ENCODE measurements at places on chromosomes 5 and 9. TPM values are rescaled to one million over a fixed set of nuclear protein-coding genes. Genes with fewer than 3 reads are reported as not detected.
A peak's percentile ranks its signal among the peaks of the same experiment; 100 is the strongest.

DNA sequence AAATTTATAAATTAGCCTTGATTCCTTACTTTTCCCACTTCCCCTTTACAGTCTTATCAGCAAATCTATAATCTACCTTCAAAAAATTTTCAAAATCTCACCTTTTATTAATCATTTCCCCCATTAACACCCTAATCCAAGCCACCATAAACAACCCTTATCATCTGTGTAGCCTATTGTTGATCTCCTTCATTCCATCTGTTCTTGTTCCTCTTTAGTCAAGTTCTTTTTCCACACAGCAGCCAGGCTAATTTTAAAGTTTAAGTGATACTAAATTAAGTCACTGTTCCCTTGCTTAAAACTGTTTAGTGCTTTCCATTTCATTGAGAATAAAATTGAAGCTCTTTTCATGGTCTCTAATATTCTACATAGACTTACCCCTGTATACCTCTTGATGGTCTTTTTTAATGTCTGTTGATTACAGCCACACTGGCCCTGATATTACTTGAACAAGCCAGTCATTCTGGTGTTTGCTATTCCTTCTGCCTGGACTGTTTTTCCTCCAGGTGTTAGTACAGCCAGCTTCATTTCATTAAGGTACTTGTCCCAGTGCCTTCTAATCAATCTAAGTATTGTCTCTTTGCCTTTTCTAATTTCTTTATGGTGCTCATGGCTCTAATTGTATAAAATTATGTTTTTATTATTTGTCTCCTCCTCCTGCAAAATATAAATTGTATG lies 31.1 kb downstream of the GPR151 start:
- H3K36me3 ChIP-seq = peaks cover 14% of the 10 kb centered on the region
- H3K4me1 ChIP-seq = no peaks in the 10 kb centered on the region
- H3K27ac ChIP-seq = no peak overlapping the region
- no peak for DNase-seq

Gene SLC28A3
- polyA plus RNA-seq = not detected

Gene TRPM3
- not detected for polyA plus RNA-seq

- no peaks in the 10 kb centered on the region for H3K27me3 ChIP-seq
- no peaks in the 10 kb centered on the region for H3K36me3 ChIP-seq
- H3K27ac ChIP-seq = peak overlapping the region; percentile 3
These were observed 17.1 kb downstream of the FCN2 start for GRCh38 chr9:134897584-134898170.

Gene LHX6
- 2.1 TPM for polyA plus RNA-seq

DNA sequence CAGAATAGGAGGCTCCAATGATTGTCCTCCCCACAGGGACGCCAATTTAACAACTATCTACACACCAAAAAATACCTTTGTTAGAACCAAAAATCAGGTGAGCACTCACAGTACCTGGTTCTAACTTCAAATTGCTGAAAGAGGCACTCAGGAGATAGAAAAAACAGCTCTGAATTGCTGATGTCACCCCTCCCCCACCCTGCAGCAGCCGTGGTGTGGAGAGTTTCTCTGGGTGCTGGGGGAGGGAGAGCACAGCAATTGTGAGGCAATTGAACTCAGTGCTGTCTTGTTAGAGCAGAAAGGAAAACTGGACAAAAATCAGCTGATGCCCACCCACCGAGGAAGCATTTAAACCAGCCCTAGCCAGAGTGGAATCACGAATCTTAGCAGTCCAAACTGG lies 41.8 kb downstream of the TNFSF8 start:
- H3K4me1 ChIP-seq = no peaks in the 10 kb centered on the region
- DNase-seq = no peak
- no peaks in the 10 kb centered on the region for H3K36me3 ChIP-seq
- no peak overlapping the region for H3K27ac ChIP-seq
- H3K4me3 ChIP-seq = no peak overlapping the region

- H3K4me3 ChIP-seq = no peak overlapping the region
- H3K27me3 ChIP-seq = peaks cover 44% of the 10 kb centered on the region
- peak; percentile 54 for DNase-seq
These were observed 106.2 kb upstream of the LMX1B start for GRCh38 chr9:126507318-126508109.

Gene GPR150
- not detected for polyA plus RNA-seq

DNA sequence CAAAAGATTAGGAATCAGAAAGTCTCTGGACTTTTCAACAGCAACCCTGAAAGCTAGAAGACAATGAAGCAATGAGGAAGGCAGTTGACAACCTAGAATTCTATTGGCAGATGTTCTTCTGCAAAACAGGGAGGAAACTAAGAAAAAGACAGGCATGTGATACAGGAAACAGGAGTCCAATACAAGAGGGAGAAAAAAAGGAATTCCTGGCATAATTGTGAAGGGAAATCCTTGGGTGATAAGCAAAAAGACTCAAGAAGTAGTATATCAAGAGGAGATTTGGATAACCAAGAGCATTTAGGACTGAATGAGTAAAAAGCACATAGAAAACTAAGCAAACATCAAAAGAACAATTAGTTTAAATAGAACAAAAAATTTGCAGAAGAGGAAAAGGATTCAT lies 58.6 kb downstream of the LPAR1 start:
- no peak overlapping the region for H3K27ac ChIP-seq
- no peak overlapping the region for H3K4me3 ChIP-seq
- H3K36me3 ChIP-seq = no peaks in the 10 kb centered on the region
- no peak for DNase-seq
- no peaks in the 10 kb centered on the region for H3K27me3 ChIP-seq
- H3K4me1 ChIP-seq = peaks cover 7% of the 10 kb centered on the region

Gene PLAC8L1
- not detected for polyA plus RNA-seq

Gene CCNB1
- 13.2 TPM for polyA plus RNA-seq

- no peak for DNase-seq
- no peak overlapping the region for H3K27ac ChIP-seq
- no peaks in the 10 kb centered on the region for H3K36me3 ChIP-seq
- H3K4me1 ChIP-seq = no peaks in the 10 kb centered on the region
- H3K27me3 ChIP-seq = peaks cover 25% of the 10 kb centered on the region
These were observed 128.1 kb downstream of the BARX1 start for GRCh38 chr9:93826905-93827544.

DNA sequence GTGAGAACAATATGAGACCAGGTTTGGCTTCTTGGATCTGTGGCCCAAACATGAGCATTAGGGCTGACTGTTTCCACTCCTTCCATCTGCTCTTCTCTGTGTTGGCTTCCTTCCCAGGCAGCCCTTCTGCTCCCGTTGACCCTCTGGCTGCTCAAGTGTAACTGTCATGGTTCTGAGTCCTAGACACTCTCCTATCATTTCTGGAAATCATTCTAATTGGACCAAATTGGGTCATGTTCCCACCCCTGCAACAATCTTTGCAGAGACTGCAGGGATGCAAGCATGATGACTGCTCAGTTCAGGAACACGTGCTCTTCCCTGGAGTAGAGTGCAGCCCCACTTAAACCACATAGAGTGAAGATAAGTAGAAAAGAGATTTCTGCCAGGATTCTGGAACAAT lies 741.4 kb downstream of the TAF11L14 start:
- no peak for DNase-seq
- H3K27ac ChIP-seq = no peak overlapping the region
- no peaks in the 10 kb centered on the region for H3K36me3 ChIP-seq
- H3K27me3 ChIP-seq = no peaks in the 10 kb centered on the region
- no peak overlapping the region for H3K4me3 ChIP-seq
- H3K4me1 ChIP-seq = no peaks in the 10 kb centered on the region

DNA sequence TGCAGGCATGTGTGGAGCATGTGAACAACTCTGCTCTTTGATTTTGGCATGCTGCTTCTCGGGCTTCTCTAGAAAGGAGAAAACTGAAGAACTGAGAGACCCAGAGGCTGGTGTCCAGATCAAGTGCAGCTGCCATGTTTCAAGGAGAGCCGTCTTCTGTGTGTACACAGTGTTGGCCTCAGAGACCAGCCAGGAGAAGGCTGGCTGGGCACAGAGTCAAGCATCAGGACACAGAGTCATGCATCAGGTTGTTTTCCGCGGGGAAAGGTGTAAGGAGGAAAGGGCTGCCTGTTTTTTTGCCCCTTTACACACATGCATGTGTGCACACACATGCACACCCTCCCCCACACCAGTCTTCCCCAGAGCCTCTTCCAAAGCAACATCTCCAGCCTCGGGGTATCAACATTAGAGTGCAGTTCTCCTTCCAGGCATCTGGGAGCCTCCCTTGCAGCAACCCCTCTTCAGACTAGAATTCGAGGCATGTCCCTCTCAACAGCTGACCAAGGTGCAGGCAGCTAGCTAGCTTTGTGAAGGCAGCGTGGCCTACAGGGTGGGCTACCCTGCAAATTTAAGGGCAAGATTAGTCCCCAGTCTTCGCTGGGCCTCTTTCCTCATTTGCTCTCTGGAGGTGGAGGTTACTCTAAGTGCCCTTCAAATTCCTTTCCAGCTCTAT lies 180.9 kb downstream of the AOPEP start:
- H3K36me3 ChIP-seq = no peaks in the 10 kb centered on the region
- no peak overlapping the region for H3K4me3 ChIP-seq
- H3K27me3 ChIP-seq = no peaks in the 10 kb centered on the region

- no peaks in the 10 kb centered on the region for H3K27me3 ChIP-seq
- no peaks in the 10 kb centered on the region for H3K36me3 ChIP-seq
- no peak overlapping the region for H3K27ac ChIP-seq
- H3K4me1 ChIP-seq = peaks cover 8% of the 10 kb centered on the region
- no peak for DNase-seq
- no peak overlapping the region for H3K4me3 ChIP-seq
These were observed 90.1 kb downstream of the RFX3 start for GRCh38 chr9:3435732-3436131.

GRCh38 chr5:10077791-10078545 lies 171.7 kb downstream of the ATPSCKMT start:
- DNase-seq = no peak
- H3K27me3 ChIP-seq = no peaks in the 10 kb centered on the region
- H3K4me1 ChIP-seq = no peaks in the 10 kb centered on the region
- no peak overlapping the region for H3K27ac ChIP-seq

GRCh38 chr5:93715761-93716160 lies 25.6 kb downstream of the POU5F2 start:
- H3K27ac ChIP-seq = no peak overlapping the region
- H3K4me1 ChIP-seq = no peaks in the 10 kb centered on the region
- H3K4me3 ChIP-seq = no peak overlapping the region
- H3K27me3 ChIP-seq = no peaks in the 10 kb centered on the region
- no peaks in the 10 kb centered on the region for H3K36me3 ChIP-seq

DNA sequence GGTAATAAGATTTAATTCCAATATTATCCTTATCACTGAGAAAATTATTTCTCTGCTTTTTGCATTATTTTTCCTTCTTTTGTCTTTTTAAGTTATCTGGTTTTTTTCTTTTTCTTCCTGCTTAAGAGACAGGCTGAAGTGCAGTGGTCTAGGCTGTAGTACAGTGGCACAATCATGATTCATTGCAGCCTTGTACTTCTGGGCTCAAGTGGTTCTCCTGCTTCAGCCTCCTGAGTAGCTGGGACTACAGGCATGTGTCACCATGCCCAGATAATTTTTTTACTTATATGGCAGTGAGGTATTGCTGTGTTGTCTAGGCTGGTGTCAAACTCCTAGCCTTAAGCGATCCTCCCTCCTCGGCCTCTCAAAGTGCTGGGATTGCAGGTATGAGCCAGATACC lies 93.9 kb downstream of the SLC44A1 start:
- H3K4me1 ChIP-seq = peaks cover 3% of the 10 kb centered on the region
- no peak overlapping the region for H3K27ac ChIP-seq
- no peak for DNase-seq

Gene SIT1
- not detected for polyA plus RNA-seq

Gene BSPRY
- 23.6 TPM for polyA plus RNA-seq

Gene GRXCR2
- polyA plus RNA-seq = not detected

- no peaks in the 10 kb centered on the region for H3K4me1 ChIP-seq
- no peak overlapping the region for H3K27ac ChIP-seq
- no peak overlapping the region for H3K4me3 ChIP-seq
These were observed 35.9 kb downstream of the KIF2A start for GRCh38 chr5:62341783-62342475.

All from sigmoid colon (tissue), 7 donors.